Activated CD8-positive, alpha-beta memory T cell treated with anti-CD3 and anti-CD28 coated beads, Interleukin-2, amount 10 ng/mL, durations not matched to agents 7 days and 5 days (primary cell): ENCODE measurements at places on chromosomes 6 and 20. TPM values are rescaled to one million over a fixed set of nuclear protein-coding genes. Genes with fewer than 3 reads are reported as not detected.

DNA sequence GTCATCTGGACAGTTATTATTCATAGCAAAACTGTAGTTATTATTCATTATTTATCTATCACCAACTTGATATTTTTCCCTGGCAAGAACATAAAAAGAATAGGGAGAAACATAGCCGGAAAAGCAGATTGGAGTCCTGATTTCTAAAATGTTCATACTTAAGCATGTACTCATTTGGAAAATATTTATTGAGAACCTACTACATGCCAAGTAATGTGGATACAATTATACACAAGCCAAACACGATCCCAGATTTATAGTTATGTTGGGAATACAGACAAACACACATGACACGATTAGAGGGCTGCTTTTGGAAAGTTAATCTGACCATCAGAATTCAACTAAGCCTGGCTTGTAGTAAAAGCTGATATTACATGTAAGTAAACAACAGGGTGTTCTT lies 30.7 kb downstream of the ARHGAP18 start:
- peaks cover 49% of the 10 kb centered on the region for H3K4me1 ChIP-seq
- H3K4me3 ChIP-seq = no peak overlapping the region
- H3K27me3 ChIP-seq = no peaks in the 10 kb centered on the region

DNA sequence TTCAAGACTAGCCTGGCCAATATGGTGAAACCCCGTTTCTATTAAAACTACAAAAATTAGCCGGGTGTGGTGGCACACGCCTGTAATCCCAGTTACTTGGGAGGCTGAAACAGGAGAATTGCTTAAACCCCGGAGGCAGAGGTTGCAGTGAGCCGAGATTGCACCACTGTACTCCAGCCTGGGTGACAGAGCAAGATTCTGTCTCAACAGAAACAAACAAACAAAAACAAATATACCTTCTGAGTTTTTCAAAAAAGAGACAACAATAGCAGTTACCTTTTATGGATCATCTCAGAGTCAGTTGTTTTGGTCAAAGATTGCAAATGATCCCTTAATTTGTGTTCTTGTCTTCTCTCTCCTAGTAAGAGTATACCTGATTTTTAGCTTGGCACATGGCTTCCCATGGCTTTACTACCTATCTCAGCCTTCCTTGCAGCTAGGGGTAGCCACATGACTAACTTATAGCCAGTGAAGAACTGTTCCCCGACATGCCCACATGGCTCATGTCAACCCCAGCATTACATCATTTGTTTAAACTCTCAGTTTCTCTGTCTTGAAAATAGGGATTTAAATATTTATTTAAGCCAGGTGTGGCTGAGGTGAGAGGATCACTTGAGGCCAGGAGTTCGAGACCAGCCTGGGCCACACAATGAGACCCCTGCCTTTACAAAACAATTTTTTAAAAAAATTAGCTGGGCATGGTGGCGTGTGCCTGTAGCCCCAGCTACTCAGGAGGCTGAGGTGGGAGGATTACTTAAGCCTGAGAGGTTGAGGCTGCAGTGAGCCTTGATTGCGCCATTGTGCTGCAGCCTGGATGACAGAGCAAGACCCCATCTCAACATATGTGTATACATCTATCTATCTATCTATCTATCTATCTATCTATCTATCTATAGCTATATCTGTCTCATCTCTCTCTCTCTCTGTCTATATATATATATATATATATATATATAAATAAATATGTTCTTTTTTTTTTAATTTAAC lies 25.0 kb upstream of the SLC9A8 start:
- H3K27me3 ChIP-seq = no peaks in the 10 kb centered on the region
- DNase-seq = no peak
- H3K36me3 ChIP-seq = no peaks in the 10 kb centered on the region
- H3K4me1 ChIP-seq = peaks cover 13% of the 10 kb centered on the region
- no peak overlapping the region for H3K27ac ChIP-seq

DNA sequence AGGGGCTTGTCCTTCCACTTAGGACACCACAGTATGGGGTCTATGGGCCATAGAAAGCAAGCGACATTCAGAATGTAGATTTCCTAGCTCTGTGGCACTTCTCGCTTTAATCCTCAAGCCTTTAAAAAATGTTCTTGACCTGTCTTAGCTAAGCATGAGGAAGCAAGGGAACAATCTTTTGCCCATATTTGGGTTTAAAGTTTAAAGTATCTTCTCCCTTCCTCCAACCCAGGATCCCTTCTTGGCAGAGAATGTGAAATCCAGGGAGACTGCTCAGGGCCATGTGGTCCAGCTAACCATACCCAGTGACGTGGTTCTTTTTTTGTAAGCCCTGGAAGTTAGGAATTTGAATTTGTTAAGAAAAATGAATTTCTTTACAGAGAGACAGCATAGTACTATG lies 289.9 kb downstream of the BTBD9 start:
- H3K4me3 ChIP-seq = no peak overlapping the region
- H3K4me1 ChIP-seq = peaks cover 4% of the 10 kb centered on the region
- H3K27ac ChIP-seq = no peak overlapping the region
- no peaks in the 10 kb centered on the region for H3K36me3 ChIP-seq

The TMEM30A gene
- 54.4 TPM for total RNA-seq

- H3K4me1 ChIP-seq = no peaks in the 10 kb centered on the region
- H3K4me3 ChIP-seq = no peak overlapping the region
- H3K36me3 ChIP-seq = no peaks in the 10 kb centered on the region
Observed at GRCh38 chr6:159254186-159254585, 85.0 kb downstream of the FNDC1 start.

GRCh38 chr6:87407901-87408720 lies at the start of gene CFAP206:
CFAP206 (plus strand) TSS chr6:87407972; CDS start chr6:87409840, 1,868 bp downstream.
- H3K36me3 ChIP-seq = no peaks in the 10 kb centered on the region
- peak within 1 kb of the TSS; percentile 69 for H3K4me3 ChIP-seq
- H3K27me3 ChIP-seq = peaks cover 35% of the 10 kb centered on the region
- peak; percentile 84 for DNase-seq
